Prostate gland (tissue), 2 donors: ENCODE measurements at places on chromosomes 5 and 9.

- no peak for DNase-seq
These were observed 129.2 kb upstream of the PHYKPL start for GRCh38 chr5:178361657-178362445.

GRCh38 chr5:142587354-142587965 lies 98.4 kb downstream of the FGF1 start:
- no peak for DNase-seq

GRCh38 chr9:127263664-127264063 lies 910 bp upstream of the GARNL3 start:
- peak; percentile 65 for DNase-seq

DNA sequence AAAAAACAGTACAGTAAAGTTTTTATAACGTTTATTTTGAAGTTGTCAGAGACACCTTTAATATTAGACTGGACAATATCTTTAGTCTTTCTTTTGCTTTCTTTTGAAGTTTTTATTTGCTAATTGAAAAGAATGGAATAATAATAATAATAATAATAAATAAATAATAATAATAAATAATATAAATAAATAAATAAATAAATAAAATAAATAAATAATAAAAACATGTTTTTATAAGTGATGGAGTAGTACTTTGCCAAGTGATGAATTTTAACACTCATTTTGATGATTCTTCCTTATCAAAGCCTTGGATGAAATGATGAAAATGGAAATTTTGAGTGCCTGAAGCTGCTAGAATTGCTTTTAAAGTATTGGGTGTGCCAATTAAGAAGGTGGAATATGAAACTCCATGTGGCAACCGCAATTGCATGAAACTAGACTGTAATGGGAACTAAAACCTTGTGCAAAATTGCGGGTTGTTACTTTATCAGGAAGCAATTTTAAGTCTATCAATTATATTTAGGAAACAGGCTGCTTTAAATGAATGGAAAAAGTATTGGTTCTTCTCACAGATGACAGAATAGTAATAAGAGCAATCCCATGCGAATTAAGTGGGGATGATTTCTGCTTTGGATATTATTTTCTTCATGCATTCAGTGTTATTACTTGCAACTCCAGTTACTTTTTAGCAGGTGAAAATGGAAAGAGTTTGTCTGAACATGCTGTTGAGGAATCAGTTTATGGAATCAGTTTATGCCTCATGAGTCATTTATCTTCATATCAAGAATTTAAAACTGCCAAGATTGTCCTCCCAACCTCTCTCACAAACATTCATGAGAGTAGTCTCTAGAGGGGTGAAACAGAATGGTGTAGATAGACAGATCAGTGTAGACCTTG lies 4.6 kb downstream of the ANXA1 start:
- DNase-seq, result no peak

- no peak for DNase-seq
These were observed 101.5 kb upstream of the ZNF462 start for GRCh38 chr9:106761493-106761892.

- DNase-seq, result no peak
These were observed 11.8 kb upstream of the SCGB3A1 start for GRCh38 chr5:180603076-180603594.

GRCh38 chr9:757246-757881 lies 84.1 kb upstream of the DMRT1 start:
- peak; percentile 29 for DNase-seq

- DNase-seq, result no peak
These were observed 26.1 kb upstream of the AKNA start for GRCh38 chr9:114413861-114414301.

GRCh38 chr9:131951155-131951554 lies 128.5 kb downstream of the MED27 start:
- DNase-seq, result no peak

GRCh38 chr9:107007402-107007801 lies 144.4 kb downstream of the ZNF462 start:
- no peak for DNase-seq

DNA sequence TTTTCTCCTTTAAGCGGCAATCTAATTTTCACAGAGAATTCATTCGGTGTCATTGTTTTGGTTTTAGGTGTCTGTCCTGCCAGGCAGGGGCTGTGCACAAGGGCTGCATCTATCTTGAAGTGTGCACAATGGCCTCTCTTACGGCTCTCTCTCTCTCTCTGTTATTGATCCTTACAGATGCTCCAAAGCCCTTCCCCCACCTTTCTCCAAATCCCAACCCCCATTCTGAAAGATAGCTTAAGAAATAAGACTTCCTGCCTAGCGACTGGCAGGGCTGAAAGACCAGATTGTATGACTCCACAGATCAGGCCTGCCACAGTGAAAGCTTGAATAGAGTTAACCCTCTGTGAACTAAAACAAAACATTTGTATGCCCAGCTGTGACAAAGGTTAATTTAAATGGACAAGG lies 86.5 kb upstream of the NR5A1 start:
- DNase-seq, result no peak

DNA sequence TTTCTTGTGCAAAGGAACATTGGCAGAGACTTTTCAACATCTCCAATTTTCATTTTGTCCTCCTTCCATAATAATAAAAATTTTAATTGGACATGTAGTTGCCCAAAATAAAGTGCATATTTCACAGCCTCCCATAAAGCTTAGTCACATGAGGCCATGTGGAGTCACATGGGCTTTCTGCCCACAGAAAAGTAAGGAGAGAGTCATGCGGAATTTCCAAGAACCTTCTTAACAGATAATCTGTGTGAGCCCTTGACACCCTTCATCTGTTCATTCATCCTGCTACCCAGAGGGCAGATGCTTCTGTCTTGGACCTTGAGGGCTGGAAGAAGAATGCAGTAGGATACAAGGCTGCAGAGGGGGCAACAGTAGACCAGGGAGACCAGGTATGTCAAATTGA lies 60.7 kb downstream of the APTX start:
- no peak for DNase-seq

DNA sequence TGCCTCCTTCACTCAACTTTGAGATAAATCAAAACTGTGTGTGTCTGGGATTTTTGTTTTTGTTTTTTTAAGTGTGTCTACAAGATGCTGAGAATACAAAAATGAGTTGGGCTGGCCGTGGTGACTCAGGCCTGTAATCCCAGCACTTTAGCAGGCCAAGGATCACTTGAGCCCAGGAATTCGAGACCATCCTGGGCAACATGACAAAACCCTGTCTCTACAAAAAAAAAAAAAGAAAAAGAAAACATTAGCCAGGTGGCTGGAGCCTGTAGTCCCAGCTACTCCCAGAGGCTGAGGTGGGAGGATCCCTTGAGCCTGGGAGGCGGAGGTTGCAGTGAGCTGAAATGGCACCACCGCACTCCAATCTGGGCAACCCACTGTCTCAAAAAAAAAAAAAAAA lies 21.0 kb downstream of the HNRNPK start:
- DNase-seq, result no peak

DNA sequence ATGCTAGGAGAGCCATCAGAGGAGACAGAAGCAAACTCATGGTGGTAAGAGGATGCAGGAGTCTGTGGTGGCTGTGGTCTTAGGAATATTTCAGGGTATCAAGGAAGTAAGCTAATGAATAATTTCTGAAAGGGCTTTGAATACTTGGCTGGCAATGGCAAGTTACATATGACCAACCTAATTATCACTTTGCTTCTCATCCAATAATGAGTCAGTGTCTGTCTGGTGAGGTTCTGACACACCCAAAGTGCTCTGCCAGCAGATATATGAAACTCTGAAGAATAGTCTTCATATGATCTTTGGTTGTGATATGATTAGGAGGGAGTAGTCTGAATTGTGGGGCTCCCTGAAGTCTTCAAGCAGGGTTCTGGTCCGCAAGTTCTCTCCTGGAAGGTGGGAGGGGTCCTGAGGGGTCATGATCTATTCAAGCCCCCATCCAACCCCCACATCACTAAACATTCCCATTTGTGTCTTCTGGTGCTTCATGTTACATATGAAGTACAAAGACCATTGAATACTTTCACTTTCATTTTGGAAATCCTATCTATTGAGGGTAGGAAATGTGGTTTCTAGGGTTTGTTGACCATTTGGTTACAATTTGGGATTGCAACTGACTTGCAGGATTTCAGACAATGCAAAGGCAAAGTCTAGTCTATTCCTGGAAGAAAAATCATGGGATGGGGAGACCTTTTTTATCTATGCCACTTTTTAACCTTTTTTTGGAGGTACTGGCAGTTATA lies 199.9 kb upstream of the CDKN2B start:
- DNase-seq, result no peak

- no peak for DNase-seq
These were observed 514.7 kb downstream of the MTRR start for GRCh38 chr5:8383616-8384015.

DNA sequence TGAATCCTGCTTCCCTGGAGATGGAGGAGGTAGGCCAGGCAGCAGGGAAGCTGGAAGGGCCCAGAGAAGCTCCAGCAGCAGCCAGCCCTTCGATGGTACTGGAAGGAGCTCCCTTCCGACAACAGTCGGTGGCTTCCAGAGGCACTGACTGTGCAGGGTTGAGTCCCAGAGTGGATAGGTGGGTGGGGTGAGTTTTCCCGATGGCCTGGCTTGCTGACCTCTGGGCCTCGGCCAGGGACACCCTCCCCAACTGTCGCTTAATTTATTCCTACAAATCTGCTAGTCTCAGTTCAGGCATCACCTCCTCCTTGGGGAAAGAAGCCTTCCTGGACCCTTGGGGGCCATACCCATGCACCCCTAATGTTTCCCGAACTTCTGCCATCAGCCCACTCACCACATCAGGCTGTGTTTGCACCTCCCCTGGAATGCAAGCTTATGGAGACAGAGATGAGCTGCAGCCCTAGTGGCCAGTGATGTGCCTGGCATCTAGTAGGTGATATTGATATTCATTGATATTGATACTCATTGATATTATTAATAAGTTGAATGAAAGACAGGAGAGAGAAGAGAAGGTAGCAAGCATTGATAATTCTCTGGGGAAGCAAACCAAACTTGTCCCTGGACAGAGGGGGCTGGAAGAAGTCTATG lies 104.6 kb upstream of the BOD1 start:
- no peak for DNase-seq

DNA sequence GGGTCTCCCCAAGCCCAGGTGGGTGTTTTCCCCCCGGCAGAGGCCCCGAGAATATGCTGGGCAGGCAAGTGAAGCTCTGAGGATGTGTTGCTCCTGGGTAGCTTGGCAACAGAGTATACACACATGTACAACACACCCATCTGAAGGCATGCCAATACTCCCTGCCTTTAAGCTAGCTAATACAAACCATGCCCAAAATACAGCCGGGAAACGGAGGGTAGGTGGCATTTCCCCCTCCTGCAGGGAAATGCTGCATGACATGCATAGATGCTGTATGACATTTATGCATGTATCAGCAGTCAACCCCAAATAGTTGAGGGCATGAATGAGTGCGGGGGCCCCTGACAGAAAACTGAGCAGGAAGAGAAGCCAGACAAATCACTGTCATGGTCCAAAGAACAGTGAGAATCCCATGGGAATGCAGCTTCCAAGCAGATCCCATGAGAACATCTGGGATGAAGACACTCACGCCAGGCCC lies 614.1 kb downstream of the EBF1 start:
- peak; percentile 15 for DNase-seq

DNA sequence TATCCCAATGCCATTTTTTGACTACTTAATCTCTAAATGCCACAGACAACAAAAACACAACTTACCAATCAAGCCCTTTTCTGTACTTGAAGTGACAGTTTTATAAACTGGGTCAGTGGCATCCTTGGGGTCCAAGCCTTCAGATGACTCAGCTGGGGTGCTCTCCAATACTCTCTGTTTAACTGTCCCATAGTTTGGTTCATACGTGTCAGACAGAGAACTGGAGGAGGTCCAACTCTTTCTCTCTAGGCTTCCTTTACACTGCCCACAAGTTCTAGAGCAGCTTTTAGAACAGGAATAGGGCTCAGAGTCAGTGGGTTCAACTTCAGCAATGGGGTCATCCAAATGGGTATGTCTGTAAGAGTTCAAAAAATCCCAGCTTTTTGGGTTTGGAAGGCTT lies 166.9 kb downstream of the CDC42SE2 start:
- no peak for DNase-seq

DNA sequence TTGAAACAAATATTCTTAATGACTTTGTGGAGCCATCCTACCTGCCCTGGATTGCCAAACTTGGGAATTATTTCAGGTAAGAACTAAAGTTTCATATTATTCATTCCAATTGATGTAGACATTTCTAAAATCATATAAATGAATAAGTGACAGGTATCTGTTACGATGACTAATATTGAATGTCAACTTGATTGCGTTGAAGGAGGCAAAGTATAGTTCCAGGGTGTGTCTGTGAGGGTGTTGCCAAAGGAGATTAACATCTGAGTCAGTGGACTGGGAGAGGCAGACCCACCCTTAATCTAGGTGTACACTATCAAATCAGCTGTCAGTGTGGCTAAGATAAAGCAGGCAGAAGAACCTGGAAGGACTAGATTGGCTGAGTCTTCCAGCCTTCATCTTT lies 1688.4 kb upstream of the CDH9 start:
- no peak for DNase-seq

DNA sequence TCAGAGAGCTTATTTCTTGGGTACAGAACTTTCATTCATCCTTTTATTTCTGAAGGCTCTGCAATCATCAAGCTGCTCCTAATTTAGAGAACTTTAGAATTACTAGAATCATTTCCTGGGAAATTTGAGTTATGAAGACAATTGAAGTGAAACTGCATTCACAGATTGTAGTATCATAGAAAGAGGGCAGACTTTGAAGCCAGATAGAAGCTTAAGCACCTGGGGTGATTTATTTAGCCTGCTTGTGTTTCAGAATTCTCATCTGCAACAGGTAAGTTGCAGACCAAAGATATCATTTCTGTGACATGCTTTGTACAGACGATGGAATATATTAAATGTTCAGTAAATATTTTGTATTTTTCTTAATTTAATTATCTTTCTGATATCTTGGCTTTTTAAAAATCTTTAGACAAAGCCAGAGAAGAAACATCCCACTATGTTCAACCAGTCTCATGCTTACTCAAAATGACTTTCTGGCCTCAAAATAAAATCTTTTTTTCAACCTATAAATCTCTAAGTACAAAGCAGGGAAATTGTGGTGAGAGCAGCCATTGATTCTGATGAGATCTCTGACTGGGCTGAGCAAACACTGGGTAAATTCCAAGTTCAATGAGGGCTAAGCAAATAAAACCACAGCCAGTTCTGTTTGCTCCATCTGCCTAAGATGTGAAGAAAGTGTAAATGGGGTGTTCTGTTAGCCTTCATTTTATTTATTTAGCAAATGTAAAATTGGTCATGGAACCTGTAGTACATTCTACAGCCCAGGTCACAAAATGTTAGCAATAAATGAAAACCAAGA lies 264.7 kb upstream of the CCNG1 start:
- DNase-seq, result no peak

DNA sequence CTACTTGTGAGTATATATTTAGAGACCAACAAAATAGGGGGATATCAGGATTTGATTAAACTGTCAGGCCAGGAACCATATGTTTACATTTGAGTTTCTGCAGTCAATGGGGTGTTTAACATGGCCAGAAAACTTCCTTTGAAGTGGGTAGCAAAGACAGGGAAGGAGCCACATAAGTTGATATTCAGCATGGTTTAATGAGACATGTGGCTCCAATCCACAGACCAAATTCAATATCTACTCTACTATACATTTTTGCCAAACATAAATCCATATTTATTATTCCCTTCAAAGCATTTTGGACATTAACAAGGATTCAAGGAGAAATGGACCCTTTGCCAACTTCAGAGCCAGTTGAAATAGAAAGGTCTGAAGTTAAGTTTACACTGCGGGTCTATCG lies 99.8 kb downstream of the TAF11L14 start:
- no peak for DNase-seq

GRCh38 chr5:81245871-81246235 lies 12.7 kb downstream of the CKMT2 start:
- DNase-seq, result no peak

GRCh38 chr9:111108946-111109345 lies 70.7 kb upstream of the LPAR1 start:
- no peak for DNase-seq

GRCh38 chr5:73672132-73672531 lies 46.1 kb downstream of the ARHGEF28 start:
- DNase-seq, result no peak
